ENCODE measurements at places on chromosomes 6 and 20.

DNA sequence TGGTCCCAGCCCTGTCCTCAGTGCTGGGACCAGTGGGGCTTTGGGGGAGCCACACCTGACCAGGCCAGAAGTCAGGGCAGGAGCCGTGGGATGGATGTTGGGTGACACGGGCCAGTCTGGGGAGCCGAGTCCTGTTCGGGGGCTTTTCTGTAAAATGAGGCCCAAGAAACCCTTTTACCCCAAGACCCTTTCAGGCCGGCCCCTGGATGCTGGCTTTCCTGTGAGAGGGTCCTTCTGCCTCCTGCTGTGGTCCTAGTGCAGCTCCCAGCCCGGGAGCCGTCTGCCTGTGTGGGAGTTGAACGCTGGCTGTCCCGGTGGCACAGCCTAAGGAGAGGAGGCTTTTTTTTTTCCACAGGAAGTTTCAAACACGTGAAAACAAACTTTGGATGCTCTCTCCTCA is 123.2 kb downstream of the TMEM242 start:
- no peak for DNase-seq

DNA sequence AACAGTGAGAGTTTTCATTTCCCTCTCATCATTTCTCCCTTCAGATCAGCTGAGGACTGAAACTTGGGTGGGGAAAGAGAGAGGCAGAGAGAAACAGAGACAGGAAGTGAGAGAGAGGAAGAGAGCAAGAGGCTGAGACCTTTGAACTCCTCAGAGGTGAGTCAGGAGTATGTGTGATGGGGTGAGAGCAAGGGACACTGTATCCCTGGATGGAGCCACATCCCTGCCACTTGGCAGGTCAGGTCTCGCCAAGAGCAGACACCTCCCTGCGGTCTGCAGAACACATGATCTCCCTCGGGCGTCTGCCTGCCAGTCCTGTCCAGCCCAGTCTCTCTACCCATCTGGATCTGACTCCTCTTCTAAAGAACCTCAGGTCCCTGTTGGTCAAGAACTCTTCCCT is 62.7 kb upstream of the SYNDIG1 start:
- DNase-seq: no peak

GRCh38 chr20:42701948-42702347 is 487.8 kb downstream of the PTPRT start:
- DNase-seq: no peak

DNA sequence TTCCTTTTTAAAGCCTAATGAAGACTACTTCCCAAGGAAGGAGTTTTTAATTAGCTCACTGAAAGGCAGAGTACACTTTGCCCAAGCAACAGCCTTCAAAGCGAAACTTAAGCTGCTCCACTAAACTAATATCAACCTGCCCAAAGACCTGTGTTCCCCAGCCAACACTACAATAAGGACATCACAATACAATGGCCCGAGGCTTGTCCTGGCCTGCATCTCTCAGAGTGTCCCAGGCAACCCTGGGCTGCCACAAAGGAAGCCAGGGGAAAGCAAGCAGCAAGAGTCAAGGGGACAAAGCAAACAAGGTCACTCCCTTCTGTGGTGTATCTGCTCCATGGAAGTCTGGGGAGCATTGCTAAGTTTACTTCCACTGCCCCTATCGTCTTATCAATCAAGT is 52.3 kb downstream of the PIGU start:
- no peak for DNase-seq

GRCh38 chr6:157536223-157536545 is 155.2 kb downstream of the ZDHHC14 start:
- DNase-seq: no peak

GRCh38 chr6:33128318-33128717 is 52.5 kb downstream of the HLA-DPB1 start:
- no peak for DNase-seq

DNA sequence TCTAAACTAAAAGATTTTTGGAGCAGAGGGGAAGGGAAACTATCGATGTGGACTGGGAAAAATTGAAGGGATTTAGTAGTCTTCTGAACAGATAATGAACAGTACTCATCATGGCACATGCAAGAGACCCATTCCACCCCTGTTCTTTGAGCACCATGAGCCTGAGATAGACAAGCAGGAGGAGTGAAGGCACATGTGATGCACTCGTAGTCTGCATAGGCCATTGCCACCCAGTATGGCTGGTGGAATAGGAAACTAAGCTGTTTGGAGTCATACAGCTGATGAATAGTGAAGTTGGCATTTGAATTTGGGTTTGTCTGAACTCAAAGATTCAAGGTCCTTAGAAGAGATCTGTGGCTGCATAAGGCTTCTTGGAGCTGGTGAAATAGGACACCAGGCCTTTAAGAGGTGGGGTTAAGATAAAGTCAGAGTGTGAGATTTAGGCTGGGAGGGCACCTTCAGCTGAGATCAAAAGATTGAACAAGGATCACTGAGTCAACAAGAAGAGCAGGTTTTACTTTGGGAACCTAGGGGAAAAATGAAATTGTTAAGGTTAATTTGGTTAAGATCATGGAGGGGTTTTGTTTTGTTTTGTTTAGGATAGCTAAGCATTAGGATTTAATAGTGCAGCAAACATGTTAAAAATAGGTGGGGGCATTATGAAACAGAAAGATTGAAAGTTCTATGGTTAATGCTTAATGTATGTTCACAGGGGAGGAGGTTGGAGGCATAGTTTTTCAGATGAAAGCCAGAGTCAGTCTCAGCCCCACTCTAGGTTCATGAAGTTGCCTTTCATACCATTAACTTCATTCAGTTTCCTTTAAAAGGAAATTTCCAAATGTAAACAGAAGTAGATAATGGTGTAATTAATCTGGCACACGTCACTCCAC is 148.8 kb downstream of the ARID1B start:
- no peak for DNase-seq

- DNase-seq: no peak
Measured at GRCh38 chr6:106070636-106071035, 15.5 kb upstream of the PRDM1 start.

GRCh38 chr20:35116258-35116657 is 23.7 kb upstream of the TRPC4AP start:
- no peak for DNase-seq

DNA sequence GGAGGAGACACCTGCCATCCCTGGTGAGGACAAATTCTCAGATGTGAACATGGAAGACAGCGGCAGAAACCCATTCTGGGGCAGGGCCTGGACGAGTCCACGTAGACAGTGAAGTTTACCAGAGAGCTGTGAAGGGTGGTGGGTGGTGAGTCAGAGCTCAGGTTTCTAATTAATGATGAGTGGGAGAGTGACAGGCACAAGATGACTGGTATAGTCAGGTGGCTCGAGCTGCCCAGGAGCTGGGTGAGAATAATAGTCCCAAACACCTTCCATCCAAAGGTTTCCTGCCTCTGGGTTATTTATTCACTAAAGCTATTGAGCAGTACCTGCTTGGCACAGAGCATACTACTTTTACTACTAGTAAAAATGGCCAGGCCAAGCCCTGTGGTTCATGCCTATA is 6.0 kb downstream of the TLDC2 start:
- DNase-seq: no peak

- DNase-seq: no peak
Measured at GRCh38 chr6:34196833-34197195, 39.9 kb upstream of the HMGA1 start.

DNA sequence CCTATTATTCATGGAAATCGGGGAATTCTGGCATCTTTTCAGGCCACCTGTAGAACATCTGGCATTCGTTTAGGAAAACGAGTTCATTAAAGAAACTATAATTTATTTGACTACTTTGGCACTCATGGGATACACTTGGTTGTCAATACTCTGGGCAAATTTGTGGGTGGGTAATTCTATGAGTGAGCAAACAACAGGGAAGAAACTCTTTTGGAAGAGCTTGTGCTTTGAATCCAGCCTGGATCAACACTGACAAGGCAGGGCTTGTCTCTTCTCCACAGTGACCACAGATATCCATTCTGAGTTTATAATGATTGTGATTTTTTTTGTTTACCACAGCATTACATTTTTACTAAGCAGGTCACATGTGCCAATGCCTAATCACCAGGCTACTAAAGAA is 394.7 kb downstream of the THBS2 start:
- DNase-seq: no peak

DNA sequence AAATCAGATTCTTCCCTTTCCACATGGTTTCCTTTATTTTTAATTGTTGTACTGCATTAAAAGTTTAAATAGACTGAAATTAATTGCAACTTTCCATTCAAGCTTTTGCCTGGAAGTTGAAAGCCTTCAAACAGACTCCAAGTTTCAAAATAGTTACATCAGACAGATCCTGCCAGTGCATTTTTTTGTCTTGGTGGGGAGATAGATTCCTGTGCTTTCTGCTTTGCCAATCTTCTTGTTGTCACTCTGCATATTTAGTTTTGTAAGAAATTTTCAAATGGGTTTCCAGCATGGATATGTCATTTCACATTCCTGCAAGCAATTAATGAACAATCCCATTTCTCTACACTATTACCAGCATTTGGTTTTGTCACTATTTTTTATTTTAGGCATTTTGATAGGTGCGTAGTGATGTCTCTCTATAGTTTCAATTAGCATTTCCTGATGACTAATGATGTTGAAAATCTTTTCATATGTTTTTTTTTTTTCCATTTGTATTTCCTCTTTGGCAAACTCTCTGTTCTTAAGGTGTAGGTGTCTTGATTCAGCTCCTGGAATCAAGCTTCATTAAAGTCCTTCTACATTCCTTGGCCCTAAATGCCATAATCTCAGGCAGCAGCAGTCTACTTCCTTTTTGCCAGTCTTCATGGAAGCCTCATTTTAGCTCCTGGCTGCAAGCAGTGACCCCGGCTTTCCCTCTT is 40.5 kb downstream of the SCP2D1 start:
- no peak for DNase-seq

DNA sequence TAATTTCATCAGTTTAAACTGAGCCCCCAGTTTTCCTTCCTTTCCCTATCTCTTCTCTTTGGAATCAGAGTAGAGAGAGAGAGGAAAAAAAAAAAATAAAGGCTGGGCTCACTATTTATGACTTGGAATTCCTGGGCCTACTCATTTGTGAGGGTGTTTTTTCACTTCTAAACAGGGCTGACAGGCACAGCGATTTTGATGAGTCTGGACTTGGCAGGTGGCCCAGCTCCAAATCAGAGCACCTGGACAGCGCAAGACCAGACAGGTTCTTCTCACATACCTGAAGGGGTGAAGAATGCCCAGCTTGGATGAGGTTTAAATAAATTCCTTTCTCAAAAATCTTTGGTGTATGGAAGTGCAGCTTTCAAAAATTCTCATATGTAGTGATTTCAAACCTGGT is 122.2 kb downstream of the KIF13A start:
- no peak for DNase-seq

DNA sequence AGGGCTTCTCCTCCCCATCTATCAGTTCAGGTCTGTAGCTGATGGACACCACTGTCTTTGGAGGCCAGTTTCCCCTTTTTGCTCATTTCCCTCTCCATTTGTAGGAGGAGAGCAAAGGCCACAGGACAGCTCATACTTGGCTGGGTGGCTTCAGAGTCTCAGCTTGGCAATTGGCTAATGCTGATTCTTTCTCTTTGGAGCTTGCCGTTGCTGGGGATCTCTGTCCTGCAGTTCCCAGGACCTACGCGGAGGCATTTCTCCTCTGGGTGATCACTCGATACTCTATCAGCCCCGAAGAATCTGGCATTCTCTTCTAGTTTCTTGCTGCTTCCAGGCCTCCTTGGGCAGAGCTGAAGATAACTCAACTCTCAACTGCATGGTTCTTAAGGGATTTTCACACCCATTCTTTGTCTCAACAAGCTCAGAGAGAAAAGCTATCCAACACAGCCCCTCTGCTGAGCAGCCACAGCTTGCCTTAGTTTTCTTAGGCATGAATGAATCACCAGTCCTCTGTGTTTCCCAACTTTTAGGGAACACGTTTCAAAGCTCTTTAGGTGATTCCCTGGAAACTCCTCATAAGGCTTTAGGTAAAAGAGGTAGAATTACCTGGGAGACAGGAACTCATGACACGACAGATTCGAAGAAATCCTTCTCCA is 19.2 kb upstream of the SSR1 start:
- DNase-seq: no peak

GRCh38 chr6:29884261-29884660 is 56.6 kb downstream of the HLA-G start:
- no peak for DNase-seq

GRCh38 chr6:121932076-121932991 is 467.1 kb upstream of the HSF2 start:
- no peak for DNase-seq

- no peak for DNase-seq
Measured at GRCh38 chr6:5730585-5731263, 276.0 kb downstream of the NRN1 start.

DNA sequence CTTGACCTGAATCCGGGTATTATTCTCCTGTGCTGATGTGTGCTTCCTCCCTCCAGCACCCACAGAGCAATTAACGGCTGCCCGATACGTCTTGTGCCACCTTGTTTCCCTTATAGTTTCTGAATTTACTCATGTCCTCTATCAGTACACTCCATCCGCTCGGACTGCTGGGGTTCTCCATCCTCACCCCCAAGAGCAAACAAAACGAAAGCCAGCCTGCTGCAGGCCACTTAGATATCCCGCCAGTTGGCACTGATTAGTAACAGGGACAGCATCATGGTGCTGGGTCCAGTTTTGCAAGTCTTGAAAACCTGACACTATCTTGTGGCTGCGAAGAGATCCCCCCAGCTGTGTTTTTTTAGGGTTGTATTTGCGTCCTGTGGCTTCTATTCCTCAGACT is 71.8 kb downstream of the SSR1 start:
- DNase-seq: no peak

GRCh38 chr6:5422321-5422915 is 161.1 kb downstream of the FARS2 start:
- DNase-seq: no peak

DNA sequence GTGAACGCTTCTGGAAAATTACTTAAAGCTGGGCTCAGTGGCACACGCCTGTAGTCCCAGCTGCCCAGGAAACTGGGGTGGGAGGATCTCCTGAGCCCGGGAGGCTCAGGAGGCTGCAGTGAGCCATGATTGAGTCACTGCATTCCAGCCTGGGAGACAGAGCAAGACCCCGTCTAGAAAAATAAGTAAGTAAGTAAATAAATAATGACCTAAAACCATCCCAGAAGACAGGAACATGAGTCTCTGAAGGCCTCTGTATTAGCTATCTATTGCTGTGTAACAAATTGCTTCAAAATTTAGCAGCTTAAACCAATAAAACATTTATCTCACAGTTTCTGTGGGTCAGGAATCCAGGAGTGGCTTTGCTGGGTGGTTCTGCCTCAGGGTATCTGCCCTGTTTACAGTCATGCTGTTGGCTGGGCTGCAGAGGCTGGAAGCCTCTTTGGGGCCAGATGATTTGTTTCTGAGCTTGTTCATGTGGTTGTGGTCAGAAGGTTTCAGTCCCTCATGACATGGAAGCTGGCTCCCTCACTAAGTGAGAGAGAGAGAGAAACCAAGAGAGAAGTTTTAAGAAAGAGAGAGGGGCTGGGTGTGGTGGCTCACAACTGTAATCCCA is 48.4 kb upstream of the NCOA3 start:
- peak; percentile 95 for DNase-seq

DNA sequence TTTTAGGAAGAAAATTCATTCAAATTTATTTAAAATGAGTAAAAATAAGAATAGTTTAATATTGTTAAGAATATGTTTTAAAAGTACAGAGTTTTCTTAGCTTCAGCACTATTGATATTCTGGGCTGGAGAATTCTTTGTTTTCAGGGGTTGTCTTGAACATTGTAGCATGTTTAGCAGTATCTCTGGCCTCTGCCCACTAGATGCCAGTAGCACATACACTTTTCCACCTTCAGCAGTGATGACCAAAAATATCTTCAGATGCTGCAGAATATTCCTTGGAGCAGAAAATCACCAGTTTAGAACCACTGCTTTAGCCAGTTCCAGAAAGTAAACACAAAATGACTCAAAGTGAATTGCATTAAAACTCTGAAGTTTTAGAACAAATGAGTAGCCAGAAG is 19.4 kb upstream of the SDHAF4 start:
- DNase-seq: no peak

- DNase-seq: no peak
Measured at GRCh38 chr20:34110745-34111641, 1.1 kb downstream of the EIF2S2 start.

Measured in GM12864 (cell line).